ENCODE measurements at places on chromosomes 16 and 17. TPM values are rescaled to one million over a fixed set of nuclear protein-coding genes. Genes with fewer than 3 reads are reported as not detected.

DNA sequence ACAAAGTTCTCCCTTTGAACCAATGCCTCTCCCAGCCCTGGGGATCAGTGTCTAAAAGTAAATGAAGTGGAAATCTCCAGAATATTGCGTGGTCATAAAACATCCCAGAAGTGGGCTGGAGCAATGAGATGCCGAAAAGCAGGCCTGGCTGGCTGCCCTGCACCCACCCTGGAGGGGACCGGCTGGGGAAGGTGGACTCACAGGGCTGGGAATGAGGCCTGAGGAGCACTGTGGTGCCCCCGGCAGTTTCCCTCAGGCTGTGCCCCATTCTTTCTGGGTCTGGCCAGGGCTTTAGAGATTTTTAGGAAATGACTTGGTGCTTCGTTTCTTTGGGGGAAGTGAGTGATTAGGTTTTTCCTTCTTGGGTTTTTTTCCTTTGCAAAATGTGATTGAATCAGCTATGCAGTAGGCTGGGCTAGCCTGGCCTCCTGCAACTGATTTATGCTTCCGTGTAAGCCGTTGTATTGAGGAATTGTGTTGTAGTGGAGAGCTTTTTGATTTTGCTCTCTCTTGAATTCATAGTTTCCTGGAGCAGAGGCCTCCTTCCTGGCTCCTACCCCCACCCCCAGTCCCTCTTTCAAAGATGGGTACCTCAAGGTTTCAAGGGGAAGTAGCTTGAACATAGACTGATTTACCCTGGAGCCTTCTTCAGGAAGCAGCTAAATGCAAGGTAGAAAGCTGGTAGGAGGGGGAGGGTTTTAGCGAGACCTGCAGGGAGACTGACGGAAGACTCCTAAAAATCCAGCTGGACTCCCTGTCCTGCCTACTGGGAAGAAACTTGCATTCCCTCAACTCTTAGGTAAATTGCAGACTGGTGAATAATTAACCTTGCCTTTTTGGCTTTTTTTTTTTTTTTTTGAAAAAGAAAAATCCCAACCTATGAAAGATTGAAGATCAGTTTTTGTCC is 170.2 kb downstream of the RAB11FIP4 start:
- no peak for DNase-seq

GRCh38 chr16:77898671-77899211 is 110.4 kb downstream of the VAT1L start:
- peak; percentile 32 for DNase-seq

GRCh38 chr17:42133461-42134041 is 10.9 kb downstream of the HSPB9 start:
- DNase-seq = no peak

DNA sequence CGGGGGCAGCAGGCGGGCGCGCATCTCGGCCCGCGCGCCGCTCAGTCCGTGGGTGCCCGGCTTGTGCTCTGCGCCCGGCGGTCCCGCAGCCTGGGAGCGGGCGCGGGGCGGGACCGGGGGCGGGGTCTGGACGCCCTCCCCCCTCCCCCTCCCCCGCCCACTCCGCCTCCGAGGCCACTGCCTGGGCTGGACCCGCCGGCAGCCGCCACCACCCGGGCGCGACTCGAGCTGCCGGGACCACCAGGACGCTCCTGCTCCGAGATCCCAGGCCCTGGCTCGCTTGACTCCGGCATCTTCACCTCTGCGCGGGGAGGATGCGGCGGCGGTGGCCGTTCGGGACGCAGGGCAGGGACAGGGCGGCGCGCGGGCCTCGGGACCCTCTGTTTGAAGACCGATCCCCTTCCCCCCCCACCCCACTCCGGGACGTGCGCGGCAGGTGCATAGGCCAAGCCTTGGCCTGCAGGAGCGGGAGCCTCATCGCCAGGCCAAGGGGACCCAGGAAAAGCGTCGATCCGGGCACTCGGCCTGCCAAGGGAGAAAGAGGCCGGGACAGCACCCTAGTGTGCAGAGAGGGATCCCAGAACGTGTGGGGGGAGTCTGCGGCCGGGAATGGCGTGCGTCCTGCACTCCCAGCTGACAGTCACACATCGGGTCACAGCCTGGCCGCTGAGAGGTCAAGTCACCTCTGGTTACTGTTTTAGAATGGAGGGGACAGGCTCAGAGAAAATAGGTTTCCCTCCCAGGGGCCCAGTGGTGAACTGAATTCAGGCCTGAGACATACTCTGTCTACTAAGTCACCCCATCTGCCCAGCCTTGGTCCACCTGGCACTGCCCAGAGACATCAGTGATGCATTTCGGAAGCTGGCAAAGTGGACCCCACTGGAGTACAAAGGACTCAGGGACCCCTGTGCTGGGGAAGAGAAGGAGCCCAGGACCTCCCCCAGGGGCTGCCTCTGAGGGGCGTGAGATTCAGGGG is at the start of gene HS3ST6:
Gene HS3ST6, minus strand, starts transcription at position 65 of the 976 bp plus-strand sequence. CDS start 92 bp downstream, outside the sequence.
- DNase-seq = no peak

MGAT5B gene
- total RNA-seq = 5.1 TPM

ACSF3 gene
- 36.9 TPM for total RNA-seq
